ENCODE measurements at places on chromosomes 7 and 10.

- DNase-seq = no peak
Measured at GRCh38 chr7:36051501-36051900, 101.6 kb upstream of the EEPD1 start.

DNA sequence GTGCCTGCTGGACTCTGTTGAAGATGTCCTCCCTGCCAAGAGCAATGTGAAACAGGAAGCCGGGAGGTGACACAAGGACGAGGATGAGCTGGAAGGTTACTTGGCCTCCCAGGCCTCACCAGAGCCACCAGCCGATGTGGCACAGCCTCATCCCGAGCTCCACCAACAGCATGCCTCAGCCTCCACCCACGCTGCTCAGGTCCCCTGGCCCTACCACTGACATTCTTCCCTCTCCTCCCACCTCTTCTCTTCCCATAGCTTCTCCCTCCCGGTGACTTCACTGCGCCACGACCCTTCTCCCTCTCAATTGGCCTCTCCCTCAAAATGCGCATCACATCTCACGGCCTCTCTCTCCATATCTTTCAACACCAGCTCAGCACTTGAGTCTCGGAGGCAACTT, 249.9 kb downstream of the SKAP2 start:
- DNase-seq = no peak

DNA sequence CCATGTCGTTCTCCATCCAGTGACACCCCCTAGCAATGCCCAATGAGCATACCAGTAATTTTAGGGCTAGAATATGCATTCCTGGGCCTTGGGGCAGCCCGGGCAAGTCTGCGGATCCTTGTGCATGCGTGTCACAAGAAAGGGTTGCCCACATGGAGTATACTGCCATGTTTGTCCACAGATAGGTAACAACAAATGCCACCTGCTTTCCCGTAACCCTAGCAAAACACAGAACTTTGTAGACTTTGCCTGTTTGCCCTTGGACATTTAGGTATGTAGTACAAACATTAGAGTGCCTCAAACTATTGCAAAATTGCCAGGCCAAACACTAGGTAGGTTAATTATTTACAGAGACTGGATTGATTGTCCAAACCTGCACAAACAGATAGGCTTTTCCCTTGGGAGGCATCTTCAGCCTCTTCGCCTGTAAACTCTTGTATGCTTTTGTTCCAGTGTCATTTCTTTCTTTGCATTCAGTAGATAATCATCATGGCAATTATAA, 117.0 kb downstream of the ADCY1 start:
- DNase-seq = no peak

DNA sequence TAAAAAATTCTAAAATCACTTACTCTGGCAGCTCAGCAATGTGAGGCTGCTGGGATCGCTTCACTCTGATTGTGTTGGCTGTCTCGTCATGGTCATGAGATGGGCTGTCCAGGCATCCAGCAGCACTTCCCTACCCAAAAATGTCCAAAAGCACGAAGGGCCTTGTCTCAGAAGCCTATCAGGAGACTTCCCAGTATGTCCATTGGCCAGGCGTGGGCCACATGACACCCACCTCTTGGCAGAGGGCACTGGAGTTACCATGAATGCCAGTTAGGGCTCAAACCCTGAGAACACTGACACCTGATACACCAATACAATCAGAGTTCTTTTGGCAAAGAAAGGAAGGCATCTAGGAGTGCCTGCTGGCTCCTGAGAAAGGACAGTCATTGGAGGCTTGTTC, 27.0 kb upstream of the GLI3 start:
- DNase-seq = no peak

GRCh38 chr7:14950013-14950412, 47.5 kb upstream of the DGKB start:
- no peak for DNase-seq

DNA sequence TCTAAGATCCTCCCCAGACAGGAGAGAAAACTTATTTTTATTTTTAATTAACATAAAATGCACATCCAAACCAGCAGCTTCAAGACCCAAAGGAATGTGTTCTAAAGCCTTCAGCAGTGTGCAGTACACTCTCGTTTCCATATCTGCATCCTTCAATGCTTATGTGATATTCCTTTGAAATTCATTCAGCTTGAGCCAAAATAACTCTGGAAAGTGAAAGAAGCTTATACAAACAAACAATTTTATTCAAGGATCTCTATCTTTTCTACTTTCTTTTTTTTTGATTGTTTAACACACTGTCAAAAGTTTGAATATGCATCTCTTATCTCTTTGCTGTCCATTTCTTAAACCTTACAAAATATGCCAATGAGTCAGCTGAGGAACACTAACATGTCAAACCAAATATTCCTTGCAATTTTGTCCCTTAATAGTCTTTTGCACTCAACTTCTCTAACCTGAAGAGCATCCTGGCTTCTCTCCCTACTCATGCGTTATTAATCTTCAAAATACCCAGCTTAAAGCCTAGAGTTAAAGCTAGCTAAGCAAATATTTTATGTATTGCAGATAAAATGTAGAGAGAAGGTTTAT, 124.3 kb downstream of the THSD7A start:
- DNase-seq = no peak

DNA sequence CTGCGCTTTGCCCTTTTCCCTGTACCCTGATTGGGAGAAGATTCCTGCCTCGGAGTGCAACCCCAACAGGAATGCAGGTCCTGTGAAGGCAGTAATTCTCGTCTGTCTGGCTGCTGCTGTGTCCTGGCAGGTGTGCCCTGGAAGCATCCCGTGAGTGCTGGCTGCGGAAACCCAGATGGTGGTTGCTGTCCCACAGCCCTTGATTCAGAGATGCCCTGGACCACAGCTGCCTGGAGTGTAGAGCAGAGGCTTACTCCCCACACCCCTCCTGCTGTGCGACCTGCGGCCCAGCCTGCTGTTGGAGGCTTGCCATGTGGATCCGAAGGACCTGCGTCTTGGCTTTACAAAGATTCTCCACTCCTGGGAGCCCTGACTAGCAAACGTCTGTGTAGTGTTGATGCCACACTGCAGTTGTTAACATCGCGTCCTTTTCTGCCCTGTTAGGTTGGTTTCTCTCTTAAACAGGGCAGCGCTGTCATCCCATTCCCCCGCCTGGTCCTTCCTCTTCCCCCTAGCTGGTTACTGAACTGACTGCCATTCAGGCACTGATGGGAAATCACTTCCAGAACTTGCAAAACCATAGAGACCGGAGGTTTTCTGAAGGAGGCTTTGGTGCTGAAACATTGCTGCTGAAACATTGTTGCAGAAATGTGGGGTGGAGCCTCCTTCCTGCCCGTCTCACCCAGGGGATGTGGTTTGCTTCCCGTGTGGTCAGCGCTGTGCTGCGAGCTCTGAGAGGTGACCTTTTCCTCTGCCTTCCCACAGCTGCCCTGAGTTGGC, 53.3 kb downstream of the DNAJB6 start:
- DNase-seq = no peak

GRCh38 chr7:143181349-143181748, 1.9 kb upstream of the TAS2R39 start:
- DNase-seq = no peak

DNA sequence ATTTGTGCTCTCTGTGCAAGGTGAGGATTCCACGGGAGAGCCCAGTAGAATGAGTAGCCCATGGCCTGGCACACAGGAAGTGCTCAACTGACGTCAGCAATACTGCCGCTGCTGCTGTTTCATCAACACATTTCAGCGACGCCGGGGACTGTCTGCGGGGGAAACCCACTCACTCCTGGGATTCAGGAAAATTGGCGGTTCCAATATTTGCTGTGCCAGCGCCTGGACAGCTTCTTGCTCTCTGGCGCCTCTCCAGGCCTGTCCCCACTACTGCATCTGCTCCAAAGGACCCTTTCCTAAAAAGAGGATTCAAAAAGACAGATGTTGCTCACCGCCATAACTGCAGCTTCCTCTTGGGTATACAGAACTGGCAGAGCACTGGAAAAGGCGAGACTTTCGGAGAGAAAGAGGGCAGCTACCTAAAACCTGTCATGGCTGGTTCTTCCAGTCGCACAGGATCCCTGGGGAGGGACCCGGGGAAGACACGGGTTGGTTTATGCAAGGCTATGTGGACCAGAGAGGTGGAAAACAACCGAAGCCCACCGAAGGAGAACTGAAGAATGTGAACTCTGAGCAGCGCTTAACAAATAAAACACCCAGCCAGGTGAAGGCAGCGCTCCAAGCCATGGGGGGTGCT, 39.7 kb upstream of the ENO4 start:
- no peak for DNase-seq

DNA sequence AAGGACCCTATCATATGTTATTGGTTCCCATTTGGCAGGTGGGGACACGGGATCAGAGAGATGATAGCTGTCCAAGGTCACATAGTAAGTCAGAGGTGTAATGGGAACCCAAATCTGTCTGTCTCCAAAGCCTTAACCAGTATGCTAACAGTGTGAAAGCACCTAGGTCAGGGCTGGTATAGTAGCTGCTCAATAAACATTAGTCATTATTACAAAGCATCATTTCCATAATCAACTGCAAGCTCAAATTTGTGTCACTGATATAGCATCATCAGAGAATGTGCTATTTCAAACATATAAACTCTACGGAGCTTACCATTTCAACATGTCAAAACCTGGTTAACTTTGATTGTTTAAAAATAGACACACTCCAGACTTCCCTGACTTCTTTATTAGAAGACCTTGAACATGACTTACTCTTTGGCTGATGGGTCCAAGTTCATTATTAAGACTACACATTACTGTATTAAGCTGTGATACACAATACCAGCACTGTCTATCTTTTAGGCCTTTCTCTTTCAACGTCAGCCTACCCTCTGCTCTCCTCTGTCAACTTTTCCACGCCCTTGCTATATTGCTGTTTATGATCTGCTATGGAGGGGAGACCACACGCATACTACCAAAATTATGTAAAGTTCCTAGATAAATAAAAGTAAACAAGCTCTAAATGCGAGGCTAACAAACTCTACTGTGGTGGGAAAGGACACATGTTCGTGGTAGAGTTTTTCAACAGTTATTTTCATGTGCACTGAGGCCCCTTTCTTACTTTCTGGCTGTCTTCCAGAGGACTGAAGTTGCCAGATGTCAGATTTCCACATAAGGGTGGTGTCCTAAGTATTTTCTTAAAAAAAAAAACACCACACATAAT, 33.6 kb downstream of the DNMBP start:
- no peak for DNase-seq

DNA sequence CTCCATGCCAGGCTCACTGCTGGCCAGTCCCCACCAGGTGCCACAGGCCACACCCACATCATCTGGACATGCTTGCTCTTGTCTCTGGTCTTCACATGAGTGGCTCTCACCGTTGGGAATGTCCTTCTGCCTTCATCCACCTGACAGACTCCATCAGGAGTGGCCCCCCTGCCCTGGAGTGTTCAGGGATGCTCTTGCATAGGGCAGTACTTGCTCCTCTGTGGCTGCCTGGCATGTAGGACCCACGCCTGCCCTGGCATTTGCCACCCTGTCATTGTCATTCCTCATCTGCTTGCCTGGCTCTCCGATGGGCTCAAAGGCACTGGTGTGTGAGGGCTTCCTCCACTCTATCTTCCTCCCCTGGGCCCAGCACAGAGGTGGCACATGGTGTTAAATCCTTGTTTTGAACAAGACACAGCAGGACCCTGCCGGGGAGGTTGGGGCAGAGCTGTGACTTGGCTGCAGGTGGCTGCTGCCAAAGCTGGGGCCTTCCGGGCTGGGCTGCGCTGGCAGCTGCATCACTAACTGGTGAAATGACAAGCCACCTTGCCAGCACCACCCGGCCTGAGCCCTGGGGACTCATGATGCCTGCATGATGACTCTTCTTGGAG, 1.8 kb downstream of the SH2D4B start:
- no peak for DNase-seq

DNA sequence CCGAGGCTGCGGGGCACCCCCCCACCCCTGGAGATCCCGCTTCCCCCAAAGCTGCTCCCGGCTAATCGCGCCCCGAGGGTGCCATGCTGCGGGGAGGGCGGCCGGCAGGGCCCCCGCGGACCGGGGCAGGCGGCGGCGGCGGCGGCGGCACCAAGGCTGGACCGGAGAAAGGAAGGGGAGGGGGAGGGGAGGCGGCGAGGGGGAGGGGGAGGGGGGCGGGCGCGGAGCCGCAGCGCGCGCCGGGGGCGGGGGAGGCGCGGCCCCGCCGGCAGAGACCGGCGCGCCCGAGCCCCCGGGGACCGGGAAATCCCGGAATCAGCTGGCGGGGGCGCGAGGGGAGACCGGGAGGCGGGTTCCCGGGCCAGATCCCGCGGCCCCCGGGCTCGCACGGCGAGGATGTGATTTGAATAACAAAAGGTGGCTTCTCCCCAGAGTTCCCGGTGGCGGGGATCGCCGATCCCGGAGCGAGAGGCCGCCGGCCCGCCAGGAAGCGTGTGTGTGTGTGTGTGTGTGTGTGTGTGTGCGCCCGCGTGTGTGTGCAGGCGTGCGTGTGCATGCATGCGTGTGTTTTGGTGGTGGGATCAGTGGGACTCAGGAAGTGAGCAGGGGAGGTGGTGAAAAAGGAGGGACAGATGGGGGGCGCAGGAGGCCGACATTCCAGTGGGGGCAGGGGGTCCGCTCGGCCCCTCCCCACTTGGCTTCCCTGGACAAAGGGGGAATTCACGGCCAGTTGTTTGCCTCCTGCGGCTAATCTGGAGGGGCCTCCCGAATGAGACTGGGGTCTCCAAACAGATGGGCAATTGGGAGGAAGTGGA, 99.5 kb downstream of the HIP1 start:
- DNase-seq = no peak

GRCh38 chr10:1853801-1854200, 116.5 kb upstream of the ADARB2 start:
- no peak for DNase-seq
